ENCODE measurements at places on chromosomes 6 and 20. TPM values are rescaled to one million over a fixed set of nuclear protein-coding genes. Genes with fewer than 3 reads are reported as not detected.

The SLC25A27 gene
- total RNA-seq: 13.2 TPM

DNA sequence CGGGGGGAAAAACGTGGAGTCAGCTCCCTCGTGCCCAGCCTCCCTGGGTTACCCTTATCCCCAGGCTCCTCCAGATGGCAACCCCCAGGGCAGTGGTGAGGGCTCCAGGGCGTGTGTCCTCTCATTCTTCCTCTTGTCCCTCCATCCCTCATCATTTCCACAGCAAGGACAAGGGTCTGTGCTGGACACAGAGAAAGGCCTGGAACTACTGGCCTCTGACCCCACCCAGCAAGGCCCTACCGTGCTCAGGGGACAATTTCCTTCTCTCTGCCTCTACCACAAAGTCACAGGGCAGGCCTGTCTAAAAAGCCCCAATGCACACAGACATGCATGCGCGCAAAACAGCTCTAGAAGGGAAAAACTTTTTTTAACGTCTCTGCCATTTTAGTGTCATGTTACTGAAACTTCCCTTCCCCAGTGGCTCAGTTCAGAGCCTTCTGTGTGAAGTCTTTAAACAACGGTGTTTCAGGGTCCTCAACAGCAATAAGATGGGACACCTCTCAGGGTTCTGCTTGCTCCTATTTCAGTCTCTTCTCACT is 1.1 kb upstream of the SLC35B2 start:
- no peak for ATAC-seq

DNA sequence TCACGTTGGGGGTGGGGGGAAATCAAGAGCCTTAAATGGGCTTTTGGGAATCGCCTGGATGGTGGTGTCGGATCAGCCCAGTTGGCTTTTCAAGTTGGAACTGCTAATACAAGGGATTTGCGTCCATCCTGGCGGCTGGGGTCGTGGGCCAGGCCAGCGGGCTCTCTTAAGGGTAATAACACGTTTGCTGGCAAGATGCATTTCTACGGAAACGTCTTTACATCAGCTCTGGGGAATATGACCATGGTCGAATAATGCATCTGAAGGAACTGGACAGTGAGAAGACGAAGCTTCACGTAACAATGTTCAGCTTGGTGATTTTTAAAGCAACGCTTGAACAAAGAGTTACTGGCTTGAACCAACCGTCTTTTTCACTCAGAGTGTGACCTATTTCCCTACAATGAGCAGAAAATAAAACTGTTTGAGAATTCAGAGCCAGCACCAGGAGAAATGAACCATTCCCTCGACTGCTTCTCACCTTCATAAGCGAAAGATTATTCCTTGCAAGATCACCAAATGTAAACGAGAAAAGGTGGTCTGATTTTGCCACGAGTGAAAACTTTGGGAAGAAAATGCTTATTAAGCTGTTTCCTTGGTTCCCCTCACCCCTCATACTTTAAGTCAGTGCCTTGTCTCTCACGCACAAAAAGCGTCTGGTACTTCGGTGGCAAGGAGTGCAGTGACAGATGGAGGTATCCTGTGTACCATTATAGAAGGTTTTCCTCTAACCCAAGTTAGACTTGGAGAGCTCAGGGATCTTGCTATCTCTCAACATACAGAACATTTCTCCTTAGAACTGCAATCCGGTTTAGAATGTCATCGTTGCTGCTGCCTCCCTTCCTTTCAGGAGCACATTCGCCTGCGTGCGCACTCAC is 1.4 kb upstream of the MARCKS start:
- ATAC-seq: no peak

- no peak for ATAC-seq
These were observed 93.1 kb downstream of the NCR2 start for GRCh38 chr6:41428336-41428995.

DNA sequence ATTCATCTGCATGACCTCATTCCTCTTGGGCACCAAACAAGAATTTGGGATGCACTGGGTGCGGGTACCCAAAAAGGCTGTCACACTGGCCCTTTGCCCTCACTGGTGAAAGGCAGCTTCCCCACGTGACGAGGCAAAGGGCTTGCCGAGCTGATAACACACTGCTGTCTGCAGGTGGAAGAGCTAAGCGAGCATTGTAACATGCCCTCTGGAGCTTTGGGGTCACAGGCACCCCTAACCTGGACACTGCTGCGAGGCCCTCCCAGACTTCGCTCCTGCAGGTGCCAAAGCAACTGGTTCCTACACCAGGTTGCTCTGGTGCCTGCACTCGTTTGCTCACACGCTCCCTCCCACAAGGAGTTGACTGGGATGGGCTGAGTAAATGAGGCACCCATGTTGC is 1595.7 kb downstream of the HACE1 start:
- ATAC-seq: no peak

The NOTCH4 gene
- total RNA-seq: 26.0 TPM

The MUC22 gene
- not detected for total RNA-seq

DNA sequence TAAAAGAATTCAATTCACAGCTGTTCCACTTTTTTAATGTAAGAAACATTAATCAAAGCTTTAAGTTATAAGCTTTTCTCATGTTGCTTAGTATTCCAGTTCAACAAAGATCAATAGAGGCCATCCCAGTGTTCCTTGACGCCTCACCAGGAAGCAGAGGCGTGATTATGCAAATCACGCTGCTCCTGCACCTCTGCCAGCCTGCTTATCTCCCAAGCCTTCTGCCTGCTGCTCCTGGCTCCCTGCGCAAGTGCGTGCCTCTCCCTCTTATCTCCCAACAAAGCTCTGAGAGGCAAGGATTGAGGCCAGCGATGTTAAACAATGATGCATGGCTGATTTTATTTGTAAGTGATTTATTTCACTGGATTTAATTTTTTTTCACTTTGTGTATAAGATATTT is 42.8 kb downstream of the INSM1 start:
- ATAC-seq: no peak

DNA sequence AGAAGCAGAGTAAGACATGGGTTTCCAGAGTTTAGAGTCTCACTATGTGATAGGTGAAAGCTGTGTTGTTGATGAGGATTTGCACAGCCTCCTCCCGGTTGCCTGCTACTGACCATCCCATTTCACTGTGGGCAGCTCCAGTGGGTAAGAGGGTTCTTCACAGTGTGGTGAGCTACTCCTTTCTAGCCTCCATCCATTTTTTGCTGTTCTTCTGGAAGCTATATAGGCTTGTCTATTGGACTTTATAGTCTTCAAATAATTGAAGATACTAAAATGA is 13.4 kb downstream of the UST start:
- ATAC-seq: no peak

The AGER gene
- 1.8 TPM for total RNA-seq

GRCh38 chr20:38726804-38727606 is 2.7 kb downstream of the SLC32A1 start:
- ATAC-seq: no peak

The HCRTR2 gene
- not detected for total RNA-seq

The C2 gene
- 33.4 TPM for total RNA-seq

DNA sequence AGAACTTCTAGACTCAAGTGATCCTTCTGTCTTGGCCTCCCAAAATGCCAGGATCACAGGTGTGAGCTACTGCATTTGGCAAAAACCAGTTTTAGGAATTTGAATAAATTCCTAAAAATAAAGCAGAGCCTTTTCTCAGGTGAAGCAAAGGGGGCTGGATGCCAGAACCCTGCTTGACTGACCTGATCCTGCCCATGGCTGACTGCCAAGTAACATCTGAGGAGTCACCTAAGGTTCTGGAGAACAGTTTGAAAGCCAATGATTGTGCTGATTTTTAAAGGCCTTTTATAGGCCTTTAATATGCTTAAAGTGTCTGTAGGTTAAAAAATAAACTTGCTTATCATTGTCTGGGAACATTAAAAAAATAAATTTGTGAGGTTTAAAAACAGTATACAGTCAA is 14.1 kb upstream of the ZSCAN12 start:
- ATAC-seq: no peak

GRCh38 chr6:72835749-72836148 is 213.9 kb downstream of the KCNQ5 start:
- no peak for ATAC-seq

The JAG1 gene
- total RNA-seq: 81.9 TPM

GRCh38 chr6:20173833-20174792 is 38.2 kb downstream of the MBOAT1 start:
- peak; percentile 30 for ATAC-seq

DNA sequence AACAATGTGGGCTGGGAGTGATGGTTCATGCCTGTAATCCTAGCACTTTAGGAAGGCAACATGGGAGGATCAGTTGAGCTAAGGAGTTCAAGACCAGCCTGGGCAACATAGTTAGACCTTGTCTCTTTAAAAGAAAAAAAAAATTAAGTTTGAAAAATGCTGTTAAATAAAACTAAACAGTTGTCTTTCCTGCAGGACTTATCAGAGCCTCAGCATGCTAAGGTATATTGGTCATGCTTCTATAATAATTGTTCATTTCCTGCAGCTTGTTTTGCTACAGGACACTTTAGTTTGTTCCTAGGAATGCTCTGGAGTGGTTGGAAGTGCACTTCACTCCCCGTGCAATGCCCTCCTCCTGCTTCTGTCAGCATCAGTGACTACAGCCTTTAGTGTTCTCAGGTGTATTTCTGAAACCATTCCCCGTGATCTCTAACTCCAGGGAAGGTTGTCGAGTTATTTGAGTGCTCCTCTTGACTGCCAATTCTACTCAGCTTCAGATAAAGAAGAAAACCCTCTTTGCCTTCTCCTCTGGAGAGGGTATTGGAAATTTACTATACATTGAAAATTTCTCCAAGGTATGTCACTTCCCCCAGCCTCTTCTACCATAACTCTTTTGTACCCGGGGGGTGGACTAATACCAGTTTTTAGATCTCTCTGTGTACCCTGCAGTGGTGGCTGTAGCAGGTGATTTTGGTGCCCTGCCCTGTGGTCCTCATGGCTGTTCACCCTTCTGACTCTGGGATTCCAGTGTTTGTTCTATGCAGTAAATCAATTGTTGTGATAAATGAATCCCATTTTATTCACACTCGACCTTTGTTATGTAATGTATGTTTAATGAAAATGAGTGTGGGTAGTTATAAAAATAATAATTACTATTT is 33.8 kb downstream of the NHLRC1 start:
- ATAC-seq: no peak

GRCh38 chr20:41003143-41003935 is 25.3 kb upstream of the TOP1 start:
- ATAC-seq: peak; percentile 90

DNA sequence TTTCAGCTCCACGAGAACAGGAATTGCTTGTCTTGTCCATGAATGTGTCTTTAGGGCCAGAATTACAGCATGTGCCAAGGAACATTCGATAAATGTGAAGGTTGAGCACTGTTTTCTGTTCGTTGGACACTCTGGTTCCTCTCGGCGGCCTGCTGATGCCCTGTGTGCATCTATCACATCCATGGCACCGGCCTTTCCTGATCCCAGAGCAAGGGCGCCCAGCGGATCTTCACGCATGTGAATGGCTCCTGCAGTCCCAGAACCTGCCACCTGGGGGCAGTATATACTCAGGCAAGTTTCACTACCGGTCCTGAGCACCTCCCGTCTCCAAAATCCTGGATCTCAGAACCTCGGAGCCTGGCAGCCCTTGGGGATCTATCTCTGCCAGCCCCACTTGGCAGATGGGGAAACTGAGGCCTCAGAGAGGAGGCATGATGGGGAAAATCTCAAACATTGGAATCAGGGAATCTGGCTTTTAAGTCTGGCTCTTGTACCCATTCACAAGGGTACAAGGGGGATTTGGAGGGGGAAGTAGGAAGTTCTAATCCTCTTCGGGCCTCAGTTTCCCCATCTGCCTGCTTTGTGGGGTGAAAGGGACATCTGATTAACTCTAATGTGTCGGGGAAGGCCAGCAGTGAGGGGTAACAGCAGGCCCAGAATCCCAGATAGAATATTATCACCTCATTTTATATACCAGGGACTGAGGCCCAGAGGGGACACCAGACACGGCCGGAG is 4.3 kb upstream of the CEBPB start:
- no peak for ATAC-seq

- peak; percentile 85 for ATAC-seq
These were observed at the start of gene MAP3K4 for GRCh38 chr6:160991406-160992060. TSS of gene MAP3K4 (plus strand) at chr6:160991769. CDS start at chr6:160991932, 163 bp downstream.

The SLC17A2 gene
- total RNA-seq: not detected

DNA sequence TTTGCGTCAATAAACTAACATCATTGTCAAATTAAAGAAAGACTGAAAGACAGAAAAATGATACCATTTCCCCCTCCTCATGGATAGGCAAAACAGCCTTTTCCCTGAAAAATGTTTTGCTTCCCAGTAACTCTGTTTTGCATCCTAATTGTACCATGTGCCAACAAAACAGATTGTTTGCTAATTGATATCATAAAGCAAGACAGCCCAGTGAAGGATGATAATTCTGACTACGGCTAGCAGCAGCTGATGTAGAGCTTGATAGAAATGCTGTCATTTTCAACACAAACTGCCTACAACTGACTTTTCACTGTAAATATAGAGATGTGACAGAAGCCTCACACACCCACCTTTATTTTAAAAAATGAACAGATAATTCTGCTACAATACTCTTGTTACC is 1061.6 kb downstream of the HACE1 start:
- ATAC-seq: no peak

DNA sequence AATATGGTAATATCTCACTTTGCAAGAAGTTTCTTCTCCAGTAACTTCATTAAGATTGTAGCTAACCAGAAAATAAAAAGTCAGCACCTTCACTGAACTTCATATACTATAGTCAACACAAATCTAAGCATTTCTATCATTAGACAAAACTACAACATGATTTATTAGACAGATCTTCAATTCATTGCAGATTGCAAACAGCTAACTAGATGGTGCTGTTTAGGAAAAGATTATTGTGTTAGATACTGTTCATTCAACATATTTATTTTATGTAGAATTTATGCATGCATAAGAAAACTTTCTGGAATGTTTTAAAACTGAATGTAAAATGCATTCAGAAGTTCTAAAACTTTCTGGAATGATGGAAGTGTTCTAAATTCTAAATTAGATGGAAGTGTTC is 442.1 kb downstream of the HTR1B start:
- no peak for ATAC-seq

GRCh38 chr20:58965270-58966064 is 15.6 kb upstream of the NELFCD start:
- no peak for ATAC-seq
